ENCODE measurements at places on chromosomes 7 and 10.

GRCh38 chr10:114353383-114353782, 50.9 kb downstream of the AFAP1L2 start:
- no peak for DNase-seq

DNA sequence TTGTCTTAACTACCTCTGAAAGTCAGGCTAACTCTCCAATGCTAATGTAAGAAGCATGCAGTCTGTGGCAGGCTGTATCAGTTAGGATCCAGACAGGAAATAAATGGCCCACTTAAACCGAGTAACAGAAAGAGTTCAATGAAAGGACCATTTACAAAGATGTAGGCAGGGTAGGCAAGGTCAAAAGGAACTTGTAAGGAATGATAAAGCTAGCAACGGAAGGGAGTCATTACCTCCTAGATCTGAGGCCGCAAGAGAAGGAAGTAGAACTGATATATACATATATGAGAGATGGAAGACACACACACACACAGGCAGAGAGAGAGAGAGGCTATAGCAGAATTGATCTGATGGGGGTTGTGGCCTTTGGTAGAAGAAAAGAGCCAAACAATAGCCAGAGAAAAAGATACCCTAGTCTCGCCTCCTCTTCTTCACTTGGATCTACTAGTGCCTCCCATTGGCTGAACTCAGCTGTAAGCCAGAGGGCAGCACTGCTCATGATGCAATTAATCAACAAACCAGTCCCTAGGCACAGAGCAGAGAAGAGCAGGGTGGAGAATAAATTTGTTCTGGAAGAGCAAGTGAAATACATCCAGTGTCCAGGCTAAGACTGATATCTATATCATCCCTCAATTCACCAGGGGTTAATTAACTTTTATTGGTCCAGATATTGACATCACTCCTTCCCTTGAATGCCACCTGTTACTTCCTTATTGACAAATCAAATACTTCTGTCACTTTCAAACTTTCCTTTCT, 91.2 kb downstream of the LSMEM1 start:
- DNase-seq = no peak

DNA sequence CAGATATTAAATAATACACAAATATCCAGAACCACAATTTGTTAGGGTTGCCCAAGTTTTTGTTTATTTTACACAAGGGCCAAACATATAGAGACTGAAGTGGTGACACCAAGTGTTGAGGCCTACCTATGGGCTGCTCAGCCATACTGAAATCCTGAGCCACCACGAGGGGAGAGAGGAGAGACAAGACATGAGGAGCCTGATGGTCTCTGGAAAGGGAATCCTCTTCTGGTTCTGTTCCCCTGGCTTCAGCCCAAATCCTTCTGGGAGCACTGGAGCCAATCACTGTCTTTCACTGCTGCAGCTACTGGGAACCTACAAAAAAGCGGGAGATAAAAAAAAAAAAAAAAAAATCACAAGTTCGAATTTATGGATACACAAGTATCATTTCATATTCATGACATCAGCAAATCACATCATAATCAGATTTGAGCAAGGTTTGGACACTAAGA, 1.9 kb downstream of the SKIDA1 start:
- DNase-seq = no peak

- no peak for DNase-seq
Measured at GRCh38 chr10:73932620-73933112, 21.7 kb downstream of the PLAU start.

DNA sequence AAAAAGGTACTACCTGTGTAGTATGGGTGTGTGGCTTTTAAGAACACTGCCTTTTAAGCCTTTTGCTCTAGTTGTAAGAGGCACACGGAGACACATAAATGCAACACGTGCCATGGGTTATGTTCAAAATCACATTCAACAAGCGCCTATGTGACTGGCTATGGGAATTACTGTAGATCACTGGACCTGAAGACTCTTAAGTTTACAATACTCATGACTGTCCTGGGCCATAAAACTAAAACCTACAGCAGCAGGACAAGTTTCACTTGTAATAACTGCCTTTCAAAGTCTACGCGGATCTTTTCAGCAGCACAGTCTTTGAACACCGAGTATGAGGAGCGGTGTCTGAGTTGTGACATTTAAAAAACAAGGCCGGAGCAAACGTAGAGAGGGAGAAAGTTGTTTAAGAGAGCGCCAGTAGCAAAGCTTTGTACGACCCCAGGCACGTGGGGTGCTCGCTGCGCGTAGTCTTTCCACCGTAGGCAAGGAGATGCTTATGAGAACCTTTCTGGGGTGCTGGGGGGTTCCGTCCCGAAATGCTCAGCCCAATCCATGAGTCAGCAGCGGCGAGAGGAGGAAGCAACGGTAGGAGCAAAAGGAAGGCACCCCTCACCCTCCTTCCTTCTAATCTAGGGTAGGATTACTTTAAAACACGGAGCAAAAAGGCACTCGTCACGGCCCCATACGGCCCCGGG, 662 bp downstream of the DNAJC2 start:
- no peak for DNase-seq

DNA sequence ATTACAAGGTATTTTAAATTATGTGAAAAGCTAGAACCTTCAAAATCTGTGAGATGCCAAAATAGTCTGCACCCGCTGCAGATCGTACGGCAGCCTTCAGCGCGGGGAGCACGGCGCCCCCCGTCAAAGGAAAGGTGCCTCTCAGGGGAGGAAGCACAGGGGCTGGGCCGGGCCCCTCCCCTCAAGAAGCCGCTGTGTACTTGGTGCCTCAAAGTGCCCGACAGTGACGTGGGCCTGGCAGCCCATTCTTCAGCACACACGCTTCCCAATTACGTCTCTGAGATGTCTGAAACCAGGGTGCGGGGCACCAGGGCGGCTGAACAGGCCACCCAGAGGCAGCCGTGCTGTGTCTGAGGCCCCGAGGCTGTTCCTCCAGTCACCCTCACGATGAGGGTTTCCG, 116.1 kb downstream of the INPP5A start:
- DNase-seq = no peak

DNA sequence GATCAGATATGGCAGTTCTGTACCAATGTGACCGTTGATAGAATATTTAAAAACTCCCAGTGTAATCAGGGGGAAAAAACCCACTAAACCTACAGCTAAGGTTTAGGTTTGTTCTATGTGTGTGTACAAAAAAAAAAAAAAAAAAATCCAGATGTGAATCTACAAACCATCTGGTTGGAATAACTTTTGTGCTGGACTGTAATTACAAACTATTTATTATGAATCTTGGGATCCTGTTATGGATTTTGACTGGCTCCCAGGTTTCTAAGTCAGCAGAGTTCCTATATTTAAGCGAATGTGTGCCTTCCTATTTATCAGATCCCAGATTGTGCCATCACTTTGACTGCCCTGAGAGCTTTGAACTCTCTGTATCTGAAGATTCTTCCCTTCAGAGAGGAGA, 29.1 kb downstream of the BMPER start:
- DNase-seq = no peak

DNA sequence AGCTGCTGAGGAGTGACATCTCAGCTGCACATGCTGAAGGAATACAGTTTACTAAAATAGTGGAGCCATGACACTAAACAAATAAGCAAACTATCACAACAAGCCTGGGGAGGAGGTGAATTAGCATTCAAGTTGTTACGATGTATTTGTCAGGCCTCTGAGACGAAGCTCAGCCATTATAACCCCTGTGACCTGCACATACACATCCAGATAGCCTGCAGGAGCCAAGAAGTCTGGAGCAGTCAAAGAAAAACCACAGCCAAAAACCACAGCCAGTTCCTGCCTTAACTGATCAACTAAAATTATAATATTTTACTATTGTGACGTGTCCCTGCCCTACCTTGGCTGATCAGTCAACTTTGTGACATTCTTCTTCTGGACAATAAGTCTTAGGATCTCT, 68.6 kb downstream of the NSUN6 start:
- no peak for DNase-seq

DNA sequence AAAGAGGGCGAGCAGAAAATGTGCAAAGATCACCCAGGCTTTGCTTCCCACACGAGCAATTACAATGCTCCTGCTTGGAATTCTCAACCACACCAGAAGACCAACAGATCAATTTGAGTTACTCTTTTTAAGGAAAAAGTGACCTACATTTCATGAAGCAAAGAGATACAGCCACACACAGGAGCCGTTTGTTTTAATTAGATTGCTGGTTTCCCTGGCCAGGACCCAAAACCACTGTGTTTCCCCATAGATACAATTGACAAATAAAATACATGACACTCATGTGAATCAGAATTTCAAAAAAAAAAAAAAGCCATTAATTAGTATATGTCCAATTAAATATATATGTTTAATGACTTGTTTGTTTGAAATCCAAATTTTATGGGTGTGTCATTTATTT, 458.3 kb downstream of the PLXDC2 start:
- DNase-seq = no peak

DNA sequence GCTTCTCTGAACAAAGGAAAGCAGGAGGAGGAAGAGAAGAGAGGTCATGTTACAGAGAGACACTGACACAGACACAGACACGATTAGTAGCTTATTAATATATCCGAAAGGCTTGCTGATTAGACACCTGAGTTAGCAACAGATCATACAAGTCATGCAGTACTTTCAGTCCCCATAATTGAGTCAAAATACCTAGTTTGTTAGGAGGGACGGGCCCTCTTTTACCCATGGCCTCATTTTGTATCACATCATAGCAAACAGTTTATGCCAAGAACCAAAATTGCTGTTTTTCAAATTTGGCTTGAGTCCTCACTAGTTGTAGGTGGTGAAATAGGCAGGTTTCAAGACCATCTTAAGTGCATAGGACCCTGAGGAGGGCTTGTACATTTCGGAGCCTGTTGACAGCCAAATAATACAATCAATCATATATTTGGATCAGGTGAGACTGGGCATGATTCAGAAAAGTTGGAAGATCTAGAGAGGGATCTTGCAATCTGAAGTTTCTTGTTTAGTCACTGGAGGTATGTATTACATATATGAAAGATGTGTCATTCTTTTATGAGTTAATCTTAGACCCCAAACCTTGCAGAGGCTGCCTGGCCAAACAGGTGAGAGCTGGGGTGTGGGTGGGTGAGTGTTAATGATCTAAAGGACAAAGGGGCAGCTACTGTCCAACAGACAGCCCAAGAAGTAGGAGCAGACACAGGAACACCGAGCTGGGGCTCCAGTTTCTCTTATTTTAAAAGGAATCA, 65.4 kb downstream of the PRPF18 start:
- DNase-seq = no peak

GRCh38 chr10:69994262-69994661, 58.4 kb upstream of the MACROH2A2 start:
- DNase-seq = no peak

- no peak for DNase-seq
Measured at GRCh38 chr10:84343831-84344230, 15.4 kb downstream of the CCSER2 start.

- DNase-seq = no peak
Measured at GRCh38 chr10:27816320-27816719, 70.7 kb upstream of the MKX start.

DNA sequence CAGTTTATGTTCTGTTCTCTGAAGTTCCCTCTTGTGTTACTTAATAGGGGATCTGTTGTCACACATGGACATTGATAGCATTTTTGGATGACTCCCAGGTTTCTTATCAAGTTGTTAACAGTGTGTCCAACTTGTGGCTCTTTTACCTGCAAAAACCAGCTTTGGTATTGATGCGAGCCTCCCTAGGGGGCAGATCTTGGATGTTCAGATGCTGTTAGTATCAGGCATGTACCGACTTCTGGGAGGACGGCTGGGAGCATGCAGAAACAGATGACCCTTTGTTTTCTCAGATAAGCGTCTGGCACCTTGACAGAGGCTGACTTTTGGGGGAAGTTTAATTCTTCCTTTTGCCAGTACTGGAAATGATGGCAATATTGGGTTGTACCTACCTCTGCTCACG, 2.2 kb downstream of the PLPP4 start:
- no peak for DNase-seq

DNA sequence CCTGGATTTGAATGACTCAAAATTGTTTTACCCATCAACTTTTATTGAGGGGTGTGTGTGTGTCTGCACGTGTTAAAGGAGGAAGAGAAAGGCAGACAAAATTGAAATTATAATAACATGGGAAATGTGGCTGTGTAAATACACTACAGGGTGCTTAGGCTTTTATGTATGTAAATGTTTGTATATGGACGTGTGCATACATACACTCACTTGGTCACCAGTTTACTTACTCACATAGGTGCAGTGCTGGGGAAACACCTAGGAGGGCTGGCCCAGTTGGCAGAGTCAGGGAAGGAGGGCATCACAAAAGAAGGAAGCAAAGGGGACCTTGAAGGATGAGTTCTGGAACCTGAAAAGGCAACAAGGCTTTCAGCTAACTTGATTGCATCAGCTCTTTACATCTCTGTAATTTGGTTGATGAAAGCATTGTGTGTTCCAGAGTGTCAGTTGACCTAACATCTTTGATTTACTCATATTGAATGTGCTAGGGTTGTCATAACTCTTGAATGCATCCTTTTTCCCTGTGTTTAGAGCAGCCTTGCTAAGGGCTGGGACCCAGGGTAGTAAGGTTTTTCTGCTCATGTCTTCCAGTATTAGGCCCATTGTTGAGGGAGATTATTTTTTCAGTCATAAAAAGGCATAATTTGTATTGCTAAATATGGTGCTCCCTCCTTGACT, 10.2 kb downstream of the WDR11 start:
- DNase-seq = no peak

DNA sequence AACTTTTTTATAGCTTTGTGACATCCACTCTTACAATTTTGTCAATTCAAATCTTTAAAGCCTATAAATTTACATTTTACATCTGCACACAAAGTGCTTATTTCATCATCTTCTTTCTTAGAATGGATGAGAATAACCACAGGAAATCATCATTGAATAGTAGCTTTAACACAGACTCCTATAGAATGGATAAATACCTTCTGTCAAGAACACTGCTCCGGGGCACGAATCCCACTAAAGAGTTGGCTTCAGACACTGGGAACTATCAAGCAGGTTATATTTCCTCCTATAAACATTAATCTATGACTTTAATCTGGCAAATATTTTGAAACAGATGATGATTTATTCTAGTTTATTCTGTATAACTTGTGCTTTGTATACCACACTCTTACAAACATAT, 269.7 kb upstream of the TPK1 start:
- DNase-seq = no peak

GRCh38 chr10:70137927-70138883, 5.6 kb upstream of the AIFM2 start:
- DNase-seq = no peak

DNA sequence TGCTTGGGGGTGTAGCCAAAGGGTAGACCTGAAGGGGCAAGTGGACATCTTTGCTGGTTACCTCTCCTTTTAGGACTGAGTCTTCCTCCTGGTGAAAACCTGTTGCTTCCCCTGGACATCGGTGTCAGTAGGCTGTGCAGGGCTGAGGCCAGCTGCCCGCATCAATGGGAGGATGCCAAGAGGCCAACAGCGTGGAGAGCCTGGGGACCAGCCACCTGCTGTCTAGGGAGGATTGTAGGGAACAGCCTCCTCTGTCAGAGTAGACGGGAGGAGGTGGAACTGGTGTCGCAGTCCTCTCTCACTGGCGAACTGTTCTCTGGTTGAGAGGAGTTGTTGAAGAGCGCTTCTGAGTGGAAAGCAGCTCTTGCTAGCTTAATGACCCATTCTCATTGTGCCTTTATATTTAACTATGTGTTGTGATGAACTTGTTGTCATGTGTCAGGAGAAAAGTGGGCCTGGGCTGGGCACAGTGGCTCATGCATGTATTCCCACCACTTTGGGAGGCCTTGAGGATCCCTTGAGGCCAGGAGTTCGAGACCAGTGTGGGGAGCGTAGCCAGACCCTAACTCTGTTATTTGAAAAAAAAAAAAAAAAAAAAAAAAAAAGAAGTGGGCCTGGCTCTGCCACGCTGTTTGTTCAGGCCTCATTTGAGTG, 1.8 kb downstream of the SUFU start:
- no peak for DNase-seq

- no peak for DNase-seq
Measured at GRCh38 chr7:100839361-100839760, 12.0 kb upstream of the EPHB4 start.

GRCh38 chr7:80630608-80631405, 7.6 kb upstream of the CD36 start:
- no peak for DNase-seq

Measured in AG04450 (cell line).